AG09309 (cell line): ENCODE measurements at places on chromosomes 12 and 14.

DNA sequence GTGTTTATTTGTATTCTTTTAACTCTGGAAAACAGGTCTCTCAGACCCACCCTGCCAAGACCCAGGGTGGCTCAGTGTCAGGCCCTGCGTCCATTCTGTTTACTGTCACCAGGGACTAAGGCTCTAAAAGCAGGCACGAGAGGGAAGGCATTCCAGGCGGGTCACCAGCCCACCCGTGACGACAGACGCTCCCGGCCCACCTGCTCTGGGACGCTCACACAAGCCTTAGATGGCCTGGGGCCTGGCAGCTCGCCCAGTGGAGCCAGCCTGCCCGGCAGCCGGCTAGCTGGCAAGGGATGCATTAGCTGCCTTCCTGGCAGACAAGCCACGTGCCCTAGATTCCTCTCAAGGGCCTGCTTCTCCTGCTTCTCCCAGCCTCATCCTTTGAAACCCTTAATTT lies 9.2 kb upstream of the NUAK1 start:
- DNase-seq, result no peak

DNA sequence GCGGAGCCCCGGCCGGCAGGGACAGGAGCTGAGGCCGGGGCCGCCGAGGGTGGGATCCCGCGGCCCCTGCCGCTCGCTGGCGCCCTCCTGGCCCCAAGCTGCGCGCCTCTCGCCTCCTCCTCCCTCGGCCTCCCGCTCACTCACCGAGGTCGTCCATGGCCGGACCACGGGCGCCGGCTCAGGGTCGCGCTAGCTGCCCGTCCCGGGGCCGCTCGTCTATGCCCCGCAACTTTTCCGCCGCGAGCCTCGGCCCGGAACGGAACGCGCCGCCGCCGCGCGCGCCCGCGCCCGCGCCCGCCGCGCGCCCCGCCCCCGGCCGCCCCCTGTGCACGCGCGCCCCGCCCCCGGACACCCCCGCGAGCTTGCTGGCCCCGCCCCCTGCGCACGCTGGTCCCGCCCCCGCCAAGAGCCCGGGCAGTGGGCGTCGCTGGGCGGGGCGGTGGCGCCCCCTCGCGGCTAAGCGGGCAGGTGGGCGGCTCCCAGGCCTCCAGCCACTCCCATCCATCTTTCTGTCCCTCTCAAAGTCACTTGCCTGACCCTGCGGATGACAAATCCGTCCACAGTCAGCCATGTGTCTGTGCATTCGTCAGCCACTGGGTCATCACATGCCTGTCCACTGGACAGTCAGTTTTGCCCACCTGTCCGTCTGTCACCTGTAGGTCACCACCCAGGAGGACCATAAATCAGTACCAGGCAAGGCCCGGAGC lies at the start of gene PXN:
TSS of gene PXN (minus strand) at position 258 of the 707 bp plus-strand sequence. CDS start at position 157, 101 bp downstream.
- DNase-seq, result no peak

GRCh38 chr12:41140117-41140516 lies 48.0 kb upstream of the PDZRN4 start:
- no peak for DNase-seq

DNA sequence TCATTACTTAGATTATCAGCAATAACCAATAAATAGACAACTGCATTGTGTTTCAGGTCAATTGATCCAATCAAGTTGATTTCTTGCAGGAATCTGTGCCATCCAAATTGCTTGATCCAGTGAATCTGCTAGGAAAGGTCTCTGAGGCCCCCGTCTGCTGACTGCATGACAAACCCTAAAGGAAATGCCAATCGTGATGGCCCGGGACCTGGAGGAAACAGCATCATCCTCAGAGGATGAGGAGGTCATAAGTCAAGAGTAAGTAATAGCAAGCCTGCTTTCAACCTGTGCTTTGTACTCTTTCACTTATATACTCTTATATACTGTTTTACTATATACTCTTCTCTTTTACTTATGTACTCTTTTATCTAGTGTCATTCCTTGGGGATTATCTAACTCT lies 1.9 kb downstream of the TTLL5 start:
- no peak for DNase-seq

GRCh38 chr14:29892327-29892726 lies 35.3 kb downstream of the PRKD1 start:
- no peak for DNase-seq

- peak; percentile 95 for DNase-seq
Observed at GRCh38 chr12:52280319-52280795, 5.9 kb downstream of the KRT86 start.

GRCh38 chr12:61487728-61488127 lies 772.5 kb upstream of the USP15 start:
- no peak for DNase-seq

DNA sequence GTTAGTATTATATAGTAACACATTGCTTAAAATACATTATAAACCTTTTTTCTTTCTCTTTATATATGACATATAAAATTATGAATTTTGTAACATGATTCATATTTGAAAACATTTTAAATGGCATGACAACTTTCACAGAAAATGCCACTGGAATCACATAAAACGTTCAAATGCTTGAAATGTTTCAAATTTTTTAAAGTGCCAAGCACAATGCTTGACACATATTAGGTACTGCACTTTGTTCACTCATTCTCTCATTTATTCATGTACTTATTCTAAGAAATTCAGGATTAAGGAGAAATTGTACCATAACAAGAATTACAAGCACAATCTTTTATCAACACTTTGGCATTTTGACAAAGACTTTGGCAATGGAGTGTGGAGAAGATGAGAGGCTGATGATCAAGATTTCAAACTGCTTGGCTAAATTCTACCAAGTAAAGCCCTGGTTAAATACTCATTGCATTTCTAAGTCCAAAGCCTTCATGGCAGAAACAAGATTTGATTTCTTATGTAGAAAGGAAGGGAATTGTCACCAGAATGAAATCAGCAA lies 232.2 kb downstream of the C12orf50 start:
- DNase-seq, result no peak

- no peak for DNase-seq
Observed at GRCh38 chr14:70254476-70254961, 65.8 kb upstream of the SLC8A3 start.

GRCh38 chr14:68408680-68409079 lies 384.2 kb downstream of the ZFP36L1 start:
- DNase-seq, result no peak

- DNase-seq, result no peak
Observed at GRCh38 chr12:46387670-46388069, 15.1 kb upstream of the SLC38A2 start.

DNA sequence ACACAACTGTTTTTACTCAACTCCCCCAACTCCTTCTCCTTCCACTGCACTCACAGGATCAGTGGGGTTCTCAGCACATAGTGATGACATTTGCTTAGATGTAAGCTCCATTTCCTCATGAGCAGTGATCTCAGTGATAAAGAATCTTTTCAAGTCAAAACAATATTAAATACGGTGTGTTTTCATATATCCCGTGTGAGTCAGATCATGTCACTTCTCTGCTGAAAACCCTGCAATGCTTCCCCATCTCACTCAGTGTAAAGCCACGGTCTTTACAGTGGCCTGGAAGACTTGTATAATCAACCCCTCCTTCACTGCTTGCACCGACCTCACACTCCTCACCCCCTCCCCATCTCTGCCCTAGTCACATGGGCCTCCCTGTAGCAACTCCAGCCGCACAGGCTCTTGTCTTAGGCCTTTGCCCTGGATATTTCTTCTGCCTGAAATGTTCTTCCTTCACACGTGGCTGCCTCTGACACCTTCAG lies 149.7 kb upstream of the ARHGAP5 start:
- peak; percentile 67 for DNase-seq

DNA sequence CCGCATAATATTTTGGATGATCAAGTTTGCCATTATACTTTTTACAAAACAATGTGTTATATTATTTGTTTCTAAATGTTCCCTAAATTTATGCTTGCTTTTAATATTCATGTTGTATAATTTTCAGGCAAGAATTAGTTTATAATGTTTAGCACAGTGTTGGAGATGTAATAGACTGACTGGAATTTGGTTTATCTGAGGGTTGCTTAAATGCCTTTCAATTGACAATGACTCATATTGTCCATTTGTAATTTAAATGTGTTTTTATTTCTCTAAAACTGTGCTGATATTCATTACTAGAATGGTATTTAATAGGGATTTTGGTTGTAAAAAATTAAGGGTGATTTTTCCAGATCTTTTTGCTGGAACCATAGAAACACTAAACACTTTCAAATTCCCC lies 788.4 kb downstream of the SLC6A15 start:
- DNase-seq, result no peak

- no peak for DNase-seq
Observed at GRCh38 chr12:5688226-5688625, 256.3 kb downstream of the NTF3 start.

GRCh38 chr12:43098766-43099550 lies 453.0 kb downstream of the ADAMTS20 start:
- no peak for DNase-seq

DNA sequence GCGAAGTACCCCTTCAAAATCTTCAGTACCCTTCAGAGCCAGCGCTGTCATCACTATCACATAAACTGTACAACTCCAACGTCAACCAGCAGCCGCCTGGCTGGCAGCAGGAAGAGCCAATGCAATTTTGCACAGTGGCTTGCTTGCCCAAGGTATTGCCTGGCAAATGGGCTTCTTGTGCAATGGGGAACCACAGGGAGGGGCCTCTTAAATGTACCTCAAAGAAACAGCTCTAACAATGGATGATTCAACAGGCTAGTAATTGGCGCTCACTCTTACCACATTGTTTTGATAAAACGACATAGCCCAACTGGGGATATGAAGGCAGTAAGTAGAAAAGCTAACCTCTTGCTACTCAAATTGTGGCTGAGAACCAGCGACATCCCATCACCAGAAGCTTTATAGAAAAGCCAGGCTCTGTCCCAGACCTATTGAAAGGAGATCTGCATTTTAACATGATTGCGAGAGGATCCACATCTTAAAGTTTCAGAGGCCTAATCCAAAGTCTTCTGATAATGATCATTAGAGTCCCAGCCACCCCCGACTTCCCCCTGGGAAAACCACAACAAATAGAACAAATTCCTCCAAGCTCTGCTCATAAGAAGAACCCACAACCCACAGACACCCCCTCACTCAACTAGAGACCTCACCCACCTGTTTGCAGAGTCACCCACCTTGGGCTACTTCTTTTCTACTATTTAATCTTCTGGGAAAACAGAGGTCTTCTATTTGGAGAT lies 125.3 kb upstream of the HIF1A start:
- peak; percentile 98 for DNase-seq

DNA sequence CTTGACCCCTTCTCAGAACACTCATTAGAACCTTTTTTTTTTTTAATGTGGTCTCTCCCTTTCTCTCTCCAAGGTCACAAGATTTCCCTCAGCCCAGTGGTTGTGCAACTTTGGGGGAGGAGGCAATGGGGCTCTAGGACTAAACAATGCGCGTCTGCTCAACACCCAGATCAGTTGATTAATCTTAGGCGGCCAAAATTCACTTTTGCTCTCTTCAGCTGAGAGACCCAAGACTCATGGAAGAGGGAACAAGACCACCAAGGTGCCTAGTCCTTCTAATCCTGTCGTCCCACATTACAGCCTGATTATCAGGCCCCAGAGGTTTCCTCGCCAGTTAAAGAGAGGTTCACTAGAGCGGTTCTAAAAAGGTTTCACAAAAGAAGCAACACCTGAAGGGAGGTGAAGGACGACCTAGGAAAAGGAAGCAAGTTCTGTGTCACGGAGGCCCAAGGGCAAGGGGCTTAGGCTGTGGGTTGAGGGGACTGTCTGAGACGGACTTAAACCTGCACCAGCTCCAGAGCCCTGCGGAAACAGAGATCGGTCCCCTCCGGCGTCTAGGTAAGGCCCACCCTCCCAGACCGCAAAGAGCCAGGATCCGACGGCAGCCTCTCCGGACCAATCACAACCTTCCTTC lies 824 bp upstream of the TARBP2 start:
- DNase-seq, result no peak

- no peak for DNase-seq
Observed at GRCh38 chr14:68124979-68125731, 305.6 kb downstream of the RAD51B start.

- peak; percentile 20 for DNase-seq
Observed at GRCh38 chr14:67432050-67432564, 20.1 kb upstream of the PLEK2 start.

DNA sequence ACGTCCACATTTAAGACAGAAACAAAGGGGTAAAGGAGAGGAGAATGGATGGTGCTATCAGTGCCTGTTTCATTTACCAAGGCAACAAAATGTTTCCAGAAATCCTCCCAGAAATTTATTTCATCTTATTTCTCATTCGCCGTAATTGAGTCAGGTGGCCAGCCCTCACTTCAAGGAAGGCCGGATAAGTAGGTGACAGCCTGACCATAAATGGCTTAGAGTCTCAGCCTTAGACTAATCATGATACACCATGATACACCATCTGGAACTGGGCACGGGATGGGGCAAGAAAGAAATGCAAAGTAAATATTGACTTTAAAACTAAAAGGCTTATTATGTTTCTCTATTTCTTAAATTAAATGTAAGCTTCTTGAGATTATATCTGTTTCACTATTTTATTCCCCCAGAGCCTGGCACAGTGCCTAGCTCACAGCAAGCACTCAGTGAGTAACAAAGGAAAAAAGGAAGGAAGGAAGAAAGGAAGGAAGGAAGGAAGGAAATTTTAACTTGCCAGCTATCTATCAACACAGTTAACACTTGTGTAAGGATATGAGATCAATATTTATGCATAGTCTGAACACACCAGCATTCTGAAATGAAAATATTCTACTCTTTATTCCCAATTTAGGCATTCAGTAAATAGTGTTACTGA lies 106.1 kb upstream of the FSCB start:
- no peak for DNase-seq

- no peak for DNase-seq
Observed at GRCh38 chr14:104171895-104172294, 33.5 kb downstream of the KIF26A start.

- DNase-seq, result peak; percentile 27
Observed at GRCh38 chr14:75577729-75578101, 705 bp upstream of the FLVCR2 start.

DNA sequence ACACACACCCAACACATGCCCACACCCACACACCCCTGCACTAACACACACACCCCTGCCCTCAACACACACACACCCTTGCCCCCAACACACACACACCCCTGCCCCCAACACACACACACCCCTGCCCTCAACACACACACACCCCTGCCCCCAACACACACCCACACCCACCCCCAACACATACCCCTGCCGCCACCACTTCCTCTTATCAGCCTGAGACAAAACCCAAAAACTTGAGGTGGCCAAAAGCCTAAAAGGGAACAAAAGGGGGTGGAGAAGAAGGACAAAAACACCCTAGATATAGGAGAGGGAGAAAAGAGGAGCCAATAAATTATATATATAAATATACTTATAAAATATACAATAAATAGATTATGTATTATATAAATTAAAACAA lies 9.1 kb upstream of the DEGS2 start:
- no peak for DNase-seq

GRCh38 chr12:91055976-91056375 lies 1.8 kb downstream of the KERA start:
- DNase-seq, result no peak

GRCh38 chr12:113248051-113248825 lies 27.0 kb downstream of the TPCN1 start:
- DNase-seq, result no peak

DNA sequence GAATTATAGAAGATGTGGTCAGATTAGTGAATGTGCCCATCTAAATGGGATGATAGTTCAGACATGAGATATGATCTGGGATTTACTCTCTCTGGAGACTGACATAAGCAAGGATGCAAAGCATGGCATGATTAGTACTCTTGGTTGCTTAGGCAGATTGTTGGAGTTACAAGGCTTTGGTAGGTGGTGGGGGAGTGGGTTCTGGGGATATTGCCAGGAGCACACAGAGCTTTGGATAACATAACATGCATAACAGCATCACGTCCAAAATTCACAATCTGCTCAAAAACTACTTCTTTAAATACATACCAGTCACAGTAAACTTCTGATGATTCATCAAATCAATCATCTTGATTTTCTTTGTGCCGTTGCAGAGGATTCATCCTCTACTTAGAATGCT lies 287.4 kb downstream of the ACSS3 start:
- DNase-seq, result no peak
